ENCODE measurements at places on chromosomes 11 and 22.

DNA sequence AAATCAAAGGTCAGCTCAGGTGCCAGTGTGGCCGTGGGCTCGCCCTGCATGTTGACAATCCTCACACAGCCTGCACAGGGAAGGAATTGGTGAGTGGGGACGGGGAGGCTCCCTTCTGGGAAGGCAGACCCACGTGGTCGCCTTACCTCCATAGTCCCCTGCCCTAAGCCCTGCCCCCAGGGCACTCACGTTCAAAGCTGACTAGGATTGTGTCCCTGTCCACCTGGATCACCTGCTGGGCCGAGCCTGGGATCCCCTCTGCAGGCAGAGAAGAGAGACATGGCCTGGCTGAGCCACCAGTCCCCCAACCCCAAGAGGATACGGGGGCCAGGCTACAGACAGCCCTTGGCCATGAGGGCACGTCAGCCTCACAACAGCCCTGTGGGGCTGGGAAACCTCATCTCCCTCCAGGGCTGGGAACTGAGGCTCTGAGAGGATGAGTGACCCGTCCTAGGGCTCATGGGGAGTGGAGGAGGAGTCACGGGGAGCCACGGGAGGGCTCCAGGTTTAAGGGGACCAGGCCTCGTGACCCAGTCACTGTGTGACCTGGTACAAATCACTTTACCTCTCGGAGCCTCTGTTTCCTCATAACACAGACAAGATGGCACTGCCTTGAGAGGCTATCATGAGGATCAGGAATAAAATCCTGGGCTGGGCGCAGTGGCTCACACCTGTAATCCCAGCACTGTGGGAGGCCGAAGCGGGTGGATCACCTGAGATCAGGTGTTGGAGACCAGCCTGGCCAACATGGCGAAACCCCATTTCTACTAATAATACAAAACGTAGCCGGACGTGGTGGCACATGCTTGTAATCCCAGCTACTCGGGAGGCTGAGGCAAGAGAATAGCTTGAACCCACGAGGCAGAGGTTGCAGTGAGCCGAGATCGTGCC lies 12.1 kb upstream of the SF1 start:
- no peak overlapping the region for H3K27ac ChIP-seq
- H3K36me3 ChIP-seq: peaks cover 21% of the 10 kb centered on the region
- H3K4me3 ChIP-seq: no peak overlapping the region
- no peak for DNase-seq

DNA sequence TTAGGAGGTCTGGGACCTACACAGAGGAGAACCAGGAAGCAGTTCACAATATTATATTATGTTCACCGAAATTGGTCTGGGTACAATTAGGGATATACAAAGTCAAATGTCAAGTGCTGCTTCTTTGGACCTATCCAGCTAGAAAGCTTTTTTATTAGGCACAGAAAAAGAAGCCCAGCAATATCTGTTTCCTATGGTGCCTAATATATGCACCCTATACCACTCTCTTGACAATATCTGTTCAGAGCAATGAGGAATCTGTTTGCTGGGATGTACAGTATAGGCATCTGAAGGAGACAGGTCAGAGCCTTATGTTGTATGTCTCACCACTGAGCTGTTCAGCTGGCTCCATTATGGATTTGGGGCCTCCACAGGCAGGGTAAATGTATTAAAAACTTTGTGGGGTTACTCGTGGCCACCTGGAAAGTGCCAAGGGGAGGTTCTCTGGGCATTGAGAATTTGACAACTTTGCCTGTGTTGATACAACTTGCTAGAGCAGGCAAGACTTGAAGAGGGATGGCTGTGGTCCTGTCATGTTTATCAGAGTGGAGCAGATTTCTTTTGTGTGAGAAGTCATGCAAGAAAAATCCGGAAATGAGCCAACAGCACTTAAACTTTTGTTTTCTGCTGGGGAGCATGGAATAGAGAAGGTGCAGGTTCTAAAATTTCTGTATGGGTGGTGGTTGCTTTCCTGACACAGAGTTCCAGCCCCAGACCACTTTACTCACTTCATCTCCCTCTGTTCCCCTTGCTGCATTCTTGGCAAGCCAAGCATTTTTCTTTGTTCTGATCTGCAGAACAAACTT lies 10.1 kb downstream of the STIM1 start:
- peaks cover 24% of the 10 kb centered on the region for H3K36me3 ChIP-seq
- H3K4me1 ChIP-seq: peaks cover 71% of the 10 kb centered on the region
- peak; percentile 71 for DNase-seq
- H3K4me3 ChIP-seq: peak overlapping the region; percentile 44

DNA sequence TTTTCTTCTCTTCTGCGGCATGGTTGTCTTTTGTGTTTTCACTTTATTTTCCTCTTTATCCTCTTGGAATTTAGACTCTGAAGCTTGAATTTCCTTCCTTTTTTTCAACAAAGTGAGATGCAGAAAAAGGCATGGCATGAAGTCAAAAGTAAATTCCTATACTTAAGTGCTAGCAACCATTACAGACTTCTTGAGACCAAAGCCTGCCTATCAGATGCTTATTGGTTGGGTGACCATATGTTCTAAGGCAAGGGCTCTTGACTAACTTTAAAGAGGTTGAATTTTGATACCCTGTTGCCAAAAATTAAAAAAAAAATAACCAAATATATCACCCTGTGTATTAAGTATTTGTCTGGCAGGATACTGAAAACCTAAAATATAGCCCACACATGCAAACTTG lies 237.4 kb downstream of the TMEM135 start:
- H3K4me3 ChIP-seq: no peak overlapping the region
- no peaks in the 10 kb centered on the region for H3K36me3 ChIP-seq
- no peaks in the 10 kb centered on the region for H3K27me3 ChIP-seq
- no peak for DNase-seq
- H3K27ac ChIP-seq: no peak overlapping the region
- no peaks in the 10 kb centered on the region for H3K4me1 ChIP-seq

- peaks cover 65% of the 10 kb centered on the region for H3K27me3 ChIP-seq
- no peak overlapping the region for H3K27ac ChIP-seq
- H3K36me3 ChIP-seq: no peaks in the 10 kb centered on the region
- DNase-seq: no peak
- peaks cover 12% of the 10 kb centered on the region for H3K4me1 ChIP-seq
Observed at GRCh38 chr22:37560608-37561211, 430 bp downstream of the CDC42EP1 start.

DNA sequence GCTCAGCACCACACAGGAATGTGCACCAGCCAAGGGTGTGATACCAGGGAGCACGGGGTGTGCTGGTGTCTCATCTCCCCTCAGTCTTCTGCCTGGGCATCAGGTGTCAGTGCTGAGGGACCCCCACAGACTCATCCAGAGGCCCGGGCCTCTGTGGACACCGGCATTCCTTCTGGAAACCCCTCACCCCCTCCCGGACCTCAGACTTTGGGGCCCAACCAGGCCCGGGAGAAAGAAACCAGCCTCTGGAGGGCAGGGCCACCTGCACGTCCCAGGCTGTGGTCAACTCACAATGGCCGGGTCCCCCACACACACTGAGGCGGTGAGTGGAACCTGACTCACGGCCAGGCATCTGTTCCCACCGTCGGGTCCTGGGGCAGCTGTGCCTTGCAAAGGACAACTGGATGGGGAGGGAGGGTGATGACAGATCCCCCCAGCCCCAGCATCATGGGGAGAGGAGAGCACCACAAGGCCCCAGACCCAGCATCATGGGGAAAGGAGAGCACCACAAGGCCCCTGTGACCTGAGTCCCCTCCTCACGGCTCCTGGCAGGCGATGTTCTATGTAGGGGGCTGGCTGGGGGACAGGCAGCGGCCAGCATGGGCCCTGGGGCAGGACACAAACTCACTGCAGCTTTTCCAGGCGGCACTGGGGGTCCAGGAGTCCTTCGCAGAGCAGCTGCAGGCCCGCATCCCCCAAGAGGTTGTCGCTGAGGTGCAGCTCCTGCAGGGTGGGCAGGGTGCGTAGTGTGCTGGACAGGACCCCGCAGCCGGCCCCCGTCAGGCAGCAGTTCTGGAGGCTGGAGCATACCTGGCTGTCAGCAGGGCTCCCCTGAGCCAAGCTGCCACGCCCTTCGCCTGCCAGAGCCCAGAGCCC lies 7.6 kb downstream of the RNH1 start:
- DNase-seq: no peak
- H3K27me3 ChIP-seq: no peaks in the 10 kb centered on the region

DNA sequence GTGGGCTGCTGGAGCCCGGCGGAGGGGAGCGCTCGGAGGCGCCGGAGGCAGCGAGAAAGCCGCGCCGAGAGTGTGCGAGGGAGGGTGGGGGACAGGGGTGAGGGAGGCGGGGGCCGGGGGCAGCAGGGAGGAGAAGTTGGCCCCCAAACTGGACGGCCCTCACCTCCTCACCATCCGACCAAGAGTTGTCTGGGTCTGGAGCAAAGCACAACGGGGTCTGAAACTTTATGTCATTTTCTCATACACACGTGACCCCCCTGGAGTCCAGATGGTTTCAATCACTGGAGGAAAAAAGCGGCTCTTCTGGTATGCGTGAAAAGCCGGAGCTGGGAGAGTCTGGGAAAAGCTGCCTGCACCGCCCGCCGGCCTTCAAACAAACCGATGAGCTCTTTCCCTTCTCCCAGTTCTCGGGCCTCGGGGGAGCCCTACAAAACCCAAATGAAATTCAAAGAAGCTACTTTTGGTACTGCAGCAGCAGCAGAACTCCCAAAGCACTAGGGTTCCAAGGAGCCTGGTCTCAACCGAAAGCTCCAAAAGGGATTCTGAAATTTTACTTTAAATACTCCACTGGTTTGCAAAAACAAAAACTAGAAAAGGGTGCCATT lies 39.7 kb upstream of the AKIP1 start:
- peak overlapping the region; percentile 50 for H3K4me3 ChIP-seq
- DNase-seq: no peak
- H3K36me3 ChIP-seq: no peaks in the 10 kb centered on the region
- H3K27ac ChIP-seq: no peak overlapping the region
- H3K4me1 ChIP-seq: peaks cover 7% of the 10 kb centered on the region
- H3K27me3 ChIP-seq: peaks cover 44% of the 10 kb centered on the region

DNA sequence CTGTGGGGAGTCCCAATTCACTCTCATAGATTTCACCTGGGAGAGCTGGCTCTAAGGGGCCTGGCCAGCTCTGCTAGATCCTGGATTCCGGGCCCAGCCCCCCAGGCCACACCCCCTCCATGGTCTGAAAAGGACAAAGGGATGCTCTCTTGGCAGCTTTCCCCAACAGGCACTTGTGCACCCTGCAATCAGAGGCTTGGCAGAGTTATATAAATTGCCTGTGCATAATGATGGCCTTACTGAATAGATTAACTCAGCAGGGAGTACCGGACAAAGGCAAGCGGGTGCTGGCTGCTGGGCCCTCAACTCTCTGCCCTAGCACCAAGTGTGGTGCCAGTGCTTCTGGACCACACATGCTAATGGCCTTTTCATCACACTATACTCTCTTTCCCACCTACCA lies 461.6 kb downstream of the BUD13 start:
- no peak overlapping the region for H3K4me3 ChIP-seq
- no peak overlapping the region for H3K27ac ChIP-seq
- H3K4me1 ChIP-seq: no peaks in the 10 kb centered on the region
- DNase-seq: no peak
- no peaks in the 10 kb centered on the region for H3K36me3 ChIP-seq
